8988T (cell line): ENCODE measurements at places on chromosomes 6 and 20.

GRCh38 chr20:49482173-49482572 lies 295 bp downstream of the KCNB1 start:
- no peak for DNase-seq

DNA sequence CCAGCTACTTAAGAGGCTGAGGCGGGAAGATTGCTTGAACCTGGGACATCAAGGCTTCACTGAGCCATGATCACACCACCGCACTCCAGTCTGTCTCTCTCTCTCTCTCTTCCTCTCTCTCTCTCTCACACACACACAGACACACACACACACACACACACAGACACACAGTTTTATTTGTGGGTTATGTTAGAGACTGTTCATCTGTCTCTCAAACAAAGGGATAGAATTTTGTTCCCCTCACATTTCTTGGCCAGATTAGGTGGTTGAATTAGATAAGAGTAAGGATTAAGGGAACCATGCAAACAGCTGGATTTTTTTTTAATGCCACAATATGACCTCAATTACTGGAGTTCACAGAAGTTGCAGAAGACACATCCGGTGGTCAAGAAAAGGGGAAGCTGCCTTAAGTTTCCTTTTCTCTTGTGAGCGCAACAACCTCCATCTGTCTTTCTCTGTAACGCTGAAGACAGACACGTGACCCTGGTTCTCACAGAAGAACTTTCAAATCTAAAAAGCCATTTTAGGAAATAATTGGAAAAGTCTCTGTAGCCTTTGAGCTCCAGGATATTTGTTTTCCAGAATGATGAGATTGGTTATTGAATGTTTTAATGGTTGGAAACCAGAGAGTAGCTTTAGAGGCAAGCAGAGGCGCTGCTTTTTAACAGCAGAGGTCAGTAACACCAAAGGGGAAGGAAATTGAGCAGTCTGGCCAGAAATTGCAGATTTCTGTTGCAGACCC lies 32.9 kb upstream of the LGSN start:
- no peak for DNase-seq

- no peak for DNase-seq
Measured at GRCh38 chr6:91185072-91185471, 598.2 kb upstream of the MAP3K7 start.

DNA sequence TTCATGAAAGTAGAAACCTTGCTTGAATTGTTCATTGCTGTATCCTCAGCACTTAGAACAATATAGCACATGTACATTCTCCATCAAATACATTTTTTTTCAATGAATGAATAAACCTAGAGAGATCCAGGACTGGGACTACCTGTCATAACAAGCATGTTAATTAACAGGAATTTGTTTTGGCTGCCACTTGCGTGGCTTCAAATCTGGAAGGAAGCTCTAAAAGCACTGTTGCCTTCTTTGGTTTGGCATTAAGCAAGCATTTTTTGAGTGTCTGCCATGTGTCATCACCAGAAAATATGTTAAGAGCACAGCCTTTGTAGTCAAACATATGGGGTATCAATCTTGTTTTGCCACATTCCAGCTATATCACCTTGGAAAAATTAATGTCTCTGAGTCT lies 131.9 kb upstream of the BACH2 start:
- no peak for DNase-seq

GRCh38 chr20:24829649-24830370 lies 119.3 kb upstream of the CST7 start:
- DNase-seq = peak; percentile 2

- no peak for DNase-seq
Measured at GRCh38 chr6:54135665-54136369, 24.6 kb downstream of the MLIP start.

DNA sequence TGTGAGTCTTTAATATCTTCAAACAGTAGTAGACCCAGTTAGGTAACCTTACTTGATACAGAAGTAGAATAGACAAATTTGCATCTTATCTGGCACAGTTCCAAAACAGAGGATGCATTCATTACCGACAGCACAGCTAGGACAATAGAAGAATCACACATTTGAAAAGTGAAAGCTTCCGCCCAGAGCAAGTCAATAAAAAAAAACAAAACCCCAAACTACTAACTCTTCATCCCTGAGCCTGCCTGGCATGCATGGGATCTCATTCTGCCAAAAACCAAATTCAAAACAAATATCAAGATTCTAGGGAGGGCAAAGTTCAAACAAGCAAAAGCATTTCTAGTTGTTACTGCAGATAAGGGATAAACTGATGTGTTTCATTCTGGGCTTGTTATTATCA lies 235.4 kb downstream of the BTBD9 start:
- no peak for DNase-seq

GRCh38 chr6:17859846-17860245 lies 127.6 kb downstream of the KIF13A start:
- DNase-seq = no peak

GRCh38 chr6:47679322-47679906 lies 19.0 kb upstream of the ADGRF4 start:
- no peak for DNase-seq

GRCh38 chr6:15987569-15987968 lies 141.3 kb upstream of the MYLIP start:
- no peak for DNase-seq

DNA sequence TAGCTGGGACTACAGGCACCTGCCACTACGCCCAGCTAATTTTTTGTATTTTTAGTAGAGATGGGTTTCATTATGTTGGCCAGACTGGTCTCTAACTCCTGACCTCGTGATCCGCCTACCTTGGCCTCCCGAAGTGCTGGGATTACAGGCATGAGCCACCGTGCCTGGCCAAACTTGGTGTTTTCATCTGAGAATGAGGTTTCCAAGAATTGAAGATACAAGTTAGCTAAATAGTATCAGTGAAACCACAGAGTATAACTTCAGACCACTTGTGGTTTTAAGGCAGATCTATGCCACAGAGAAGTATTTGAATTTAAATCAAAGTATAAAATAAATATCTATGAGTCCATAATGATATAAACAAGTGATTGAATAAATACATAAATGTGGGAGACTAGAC lies 70.1 kb downstream of the SLC16A10 start:
- DNase-seq = no peak

DNA sequence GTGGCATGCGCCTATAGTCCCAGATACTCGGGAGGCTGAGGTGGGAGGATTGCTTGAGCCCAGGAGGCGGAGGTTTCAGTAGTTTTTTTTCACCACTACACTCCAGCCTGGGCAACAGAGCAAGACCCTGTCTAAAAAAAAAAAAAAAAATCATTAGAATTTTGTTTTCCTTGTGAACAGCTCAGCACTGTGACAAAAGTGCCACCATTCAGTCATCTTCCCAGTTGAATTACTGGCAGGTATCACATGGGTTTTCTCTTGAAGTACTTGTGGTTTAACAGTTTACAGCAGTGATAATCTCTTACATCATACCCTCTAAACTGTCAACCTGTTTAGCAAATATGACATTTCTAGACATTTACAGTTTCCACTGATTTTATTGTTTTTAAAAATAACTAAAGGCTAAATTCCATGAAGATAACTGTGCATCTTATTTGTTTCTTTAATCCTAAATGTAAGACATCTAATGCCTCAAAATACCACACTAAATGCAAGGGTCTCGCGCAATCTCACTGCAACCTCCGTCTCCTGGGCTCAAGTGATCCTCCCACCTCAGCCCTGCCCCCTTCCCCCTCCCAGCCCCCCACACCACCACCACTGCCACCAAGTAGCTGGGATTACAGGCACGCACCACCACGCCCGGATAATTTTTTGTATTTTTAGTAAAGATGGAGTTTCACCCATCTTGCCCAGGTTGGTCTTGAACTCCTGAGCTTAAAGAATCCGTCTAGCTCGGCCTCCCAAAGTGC lies 7.0 kb downstream of the TRPC4AP start:
- no peak for DNase-seq

GRCh38 chr6:30599625-30600324 lies 17.3 kb downstream of the PPP1R10 start:
- DNase-seq = no peak

GRCh38 chr6:159801935-159802334 lies 1.9 kb downstream of the PNLDC1 start:
- DNase-seq = no peak

DNA sequence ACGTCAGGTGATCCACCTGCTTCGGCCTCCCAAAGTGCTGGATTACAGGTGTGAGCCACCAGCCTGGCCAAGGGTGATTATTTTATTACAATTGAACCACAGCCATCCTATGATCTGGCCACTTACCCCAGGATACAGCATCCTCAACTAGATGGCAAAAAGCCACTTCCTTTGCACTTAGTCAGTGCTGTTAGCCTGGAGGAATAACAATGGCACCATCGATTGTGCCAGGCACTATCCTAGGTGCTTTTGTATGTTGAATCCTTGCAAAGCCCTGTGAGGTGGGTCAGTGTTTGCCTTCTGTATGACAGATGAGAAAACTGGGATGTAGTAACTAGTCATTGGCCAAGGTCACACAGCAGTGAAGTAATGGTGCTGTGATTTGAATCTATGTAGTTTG lies 11.2 kb upstream of the TTPAL start:
- no peak for DNase-seq

DNA sequence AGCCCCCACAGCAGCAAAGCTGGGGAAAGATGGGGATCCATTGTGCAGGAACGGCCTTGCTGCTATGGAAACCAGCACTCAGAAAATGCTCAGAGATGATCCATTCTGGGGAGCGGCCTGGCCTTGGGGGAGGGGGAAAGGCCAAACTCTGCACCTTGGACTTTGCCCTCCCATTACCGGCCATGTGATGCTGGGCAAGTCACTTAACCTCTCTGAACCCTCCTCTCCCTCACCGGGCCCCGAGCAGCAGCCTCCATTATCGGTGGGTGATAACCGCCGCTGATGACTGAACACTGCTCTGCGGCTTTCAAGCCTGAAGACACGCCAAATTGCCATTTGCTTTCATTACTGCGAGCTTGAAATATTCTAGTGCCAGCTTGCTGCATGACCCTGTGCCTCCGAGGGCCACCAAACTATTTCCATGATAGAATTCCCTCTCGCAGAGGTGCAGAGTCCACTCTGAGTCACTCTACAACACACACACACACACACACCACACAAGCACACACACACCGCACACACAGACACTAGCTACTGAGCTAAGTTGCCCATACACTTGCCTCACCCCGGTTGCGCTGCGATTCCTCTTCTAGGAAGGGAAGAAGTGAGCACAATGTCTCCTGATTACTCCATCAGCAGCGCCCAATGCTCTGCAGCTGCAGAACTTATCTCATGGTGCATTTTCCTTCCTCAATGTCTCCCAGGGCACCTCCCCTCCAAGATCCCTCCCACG lies 20.6 kb upstream of the SIRPA start:
- no peak for DNase-seq

DNA sequence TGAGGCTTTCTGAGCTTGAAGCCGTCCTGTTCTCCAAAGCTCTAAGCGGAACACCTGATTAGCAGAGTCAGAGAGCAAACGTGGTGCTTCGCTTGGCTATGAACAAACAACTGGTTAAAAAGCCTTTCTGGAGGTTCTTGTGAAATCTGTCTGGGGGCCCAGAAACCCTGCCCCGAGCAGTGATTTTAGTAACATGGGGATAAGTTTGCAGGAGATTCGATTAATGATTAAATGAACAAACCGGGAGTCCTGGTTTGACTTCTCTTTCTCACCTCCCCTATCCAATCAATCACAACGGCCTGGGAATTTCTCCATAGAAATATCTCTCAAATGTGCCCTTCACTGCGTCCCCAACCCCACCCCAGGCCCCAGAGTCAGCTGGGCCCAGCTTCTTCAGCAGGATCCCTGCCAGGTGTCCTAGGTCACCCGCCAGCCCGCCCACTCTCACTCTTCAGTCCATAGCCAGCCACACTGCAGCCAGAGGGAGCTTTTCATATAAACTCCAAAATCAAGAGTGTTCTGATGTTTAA lies 43.6 kb downstream of the ZDHHC14 start:
- DNase-seq = no peak
